ENCODE measurements at places on chromosomes 2 and 18. TPM values are rescaled to one million over a fixed set of nuclear protein-coding genes. Genes with fewer than 3 reads are reported as not detected.

GRCh38 chr18:78675231-78675630 lies 304.4 kb upstream of the SALL3 start:
- DNase-seq = no peak

Gene FOXD4L1
- not detected for total RNA-seq

Gene ALPG
- total RNA-seq = not detected

- DNase-seq = peak; percentile 66
Observed at GRCh38 chr2:196601430-196602306, 37.8 kb upstream of the CCDC150 start.

Gene IGFBP5
- 156 TPM for total RNA-seq

GRCh38 chr2:73085691-73086090 lies 14.2 kb upstream of the SFXN5 start:
- peak; percentile 95 for DNase-seq

- DNase-seq = no peak
Observed at GRCh38 chr18:45631077-45631476, 15.8 kb downstream of the SLC14A2 start.

DNA sequence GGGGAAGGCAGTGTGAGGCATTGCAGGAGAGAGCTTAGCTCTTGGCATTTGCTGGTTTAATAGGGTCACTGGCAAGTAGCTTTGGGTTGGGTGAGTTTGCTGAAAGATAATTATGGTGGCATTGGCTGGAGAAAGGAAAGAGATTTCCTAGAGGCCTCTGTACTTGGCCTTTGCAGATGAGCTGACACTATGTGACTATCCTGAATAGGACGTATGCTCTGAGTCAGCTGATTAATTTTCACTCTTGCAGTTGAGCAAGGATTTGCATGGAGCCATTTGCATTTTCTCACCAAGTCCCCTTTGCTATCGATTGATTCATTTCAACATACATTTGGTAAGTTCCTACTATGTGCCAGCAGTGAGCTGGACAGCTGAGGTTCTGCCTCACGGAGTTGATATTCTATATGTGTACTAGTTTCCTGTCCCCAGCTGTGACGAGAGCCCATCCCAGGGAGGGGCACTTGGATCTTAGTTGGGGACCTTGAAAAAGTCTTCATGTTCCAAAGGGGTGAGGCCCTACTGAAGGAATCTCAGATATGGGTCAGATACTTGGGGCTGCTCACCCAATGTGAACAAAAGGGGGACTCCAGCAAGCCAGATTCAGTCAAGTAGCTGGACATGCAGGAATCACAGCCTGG lies 245.7 kb downstream of the LOXHD1 start:
- no peak for DNase-seq

- DNase-seq = no peak
Observed at GRCh38 chr2:25000036-25000435, 28.3 kb upstream of the DNAJC27 start.

- no peak for DNase-seq
Observed at GRCh38 chr2:121650315-121650930, 1.2 kb upstream of the CLASP1 start.

DNA sequence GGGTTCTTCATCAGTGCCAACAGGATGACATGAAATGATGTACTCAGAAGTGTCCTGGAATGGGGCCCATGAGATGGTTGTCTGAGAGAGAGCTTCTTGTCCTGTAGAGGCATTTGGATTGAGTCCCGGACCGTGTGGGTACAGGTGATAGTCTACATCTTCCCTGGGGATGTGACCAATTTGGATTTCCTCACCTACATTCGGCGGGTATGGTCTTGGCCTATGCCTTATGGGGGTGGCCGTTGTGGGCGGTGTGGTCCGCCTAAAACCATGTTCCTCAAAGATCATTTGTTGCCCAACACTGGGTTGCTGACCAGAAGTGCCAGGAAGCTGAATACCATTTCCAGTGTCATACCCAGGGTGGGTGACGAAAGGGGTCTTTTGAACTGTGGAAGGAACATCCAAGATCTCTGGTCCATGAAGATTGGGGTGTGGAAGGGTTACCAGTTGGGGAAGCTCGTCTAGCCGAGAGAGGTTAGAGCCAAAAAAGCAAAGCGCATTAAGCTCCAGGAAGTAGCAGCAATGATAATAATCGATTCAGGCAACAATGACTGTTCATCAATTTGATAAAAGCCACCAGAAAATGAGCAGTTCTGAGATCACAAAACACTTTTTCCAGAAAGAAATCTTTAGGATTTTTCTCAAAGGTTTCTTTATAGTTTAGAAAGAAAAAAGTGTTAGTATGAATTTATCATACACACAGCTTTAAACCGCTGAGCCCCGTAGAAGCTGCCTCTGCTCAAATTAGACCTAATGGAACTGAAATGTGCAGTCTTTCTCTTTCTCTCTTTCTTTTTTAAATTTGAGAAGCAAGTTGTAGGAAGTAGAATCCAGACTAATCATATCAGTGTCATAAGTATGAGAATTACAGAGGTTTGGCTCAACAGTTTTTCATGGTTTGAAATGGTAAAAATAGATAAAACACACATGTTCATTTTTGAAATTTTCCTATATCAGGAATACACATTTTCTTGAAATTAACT lies 60.3 kb downstream of the ATIC start:
- DNase-seq = no peak

DNA sequence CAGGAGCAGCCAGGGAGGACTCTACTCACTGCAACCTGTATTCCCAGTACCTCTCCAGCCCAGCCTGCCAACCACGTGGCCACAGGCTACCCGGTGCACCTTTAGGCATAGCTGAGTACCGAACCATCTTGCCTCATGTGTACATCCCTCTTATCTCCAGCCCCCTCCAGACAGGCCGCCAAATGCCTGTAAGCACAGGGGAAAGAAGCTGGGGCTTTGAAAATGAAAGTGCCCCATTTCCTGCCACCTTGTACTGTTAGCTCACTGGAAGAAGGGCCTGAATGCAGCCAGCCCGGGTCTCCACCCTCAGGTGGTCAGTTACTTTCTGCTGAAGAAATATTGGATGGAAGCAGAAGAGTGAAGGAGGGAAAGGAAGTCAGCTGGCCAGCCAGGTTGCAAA lies 27.2 kb upstream of the RFX8 start:
- DNase-seq = no peak

DNA sequence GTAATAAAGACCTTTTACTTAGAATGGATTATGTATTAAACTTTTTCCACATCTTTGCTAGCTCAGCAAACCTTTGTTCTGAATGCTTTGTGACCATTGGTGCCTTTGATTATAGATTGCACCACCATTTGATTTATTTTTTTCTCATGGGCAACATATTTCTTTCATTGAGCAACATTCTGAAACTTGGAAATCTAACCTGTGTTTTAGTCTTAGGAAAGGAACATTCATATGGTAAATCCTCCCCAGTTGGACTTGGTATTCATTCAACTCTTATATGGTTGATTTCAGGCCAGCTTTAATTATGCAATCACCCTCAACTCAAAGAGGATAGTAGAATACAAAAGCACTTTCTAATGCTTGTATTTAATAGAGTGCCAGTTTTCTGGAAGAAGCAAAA lies 1077.9 kb upstream of the ZEB2 start:
- no peak for DNase-seq

DNA sequence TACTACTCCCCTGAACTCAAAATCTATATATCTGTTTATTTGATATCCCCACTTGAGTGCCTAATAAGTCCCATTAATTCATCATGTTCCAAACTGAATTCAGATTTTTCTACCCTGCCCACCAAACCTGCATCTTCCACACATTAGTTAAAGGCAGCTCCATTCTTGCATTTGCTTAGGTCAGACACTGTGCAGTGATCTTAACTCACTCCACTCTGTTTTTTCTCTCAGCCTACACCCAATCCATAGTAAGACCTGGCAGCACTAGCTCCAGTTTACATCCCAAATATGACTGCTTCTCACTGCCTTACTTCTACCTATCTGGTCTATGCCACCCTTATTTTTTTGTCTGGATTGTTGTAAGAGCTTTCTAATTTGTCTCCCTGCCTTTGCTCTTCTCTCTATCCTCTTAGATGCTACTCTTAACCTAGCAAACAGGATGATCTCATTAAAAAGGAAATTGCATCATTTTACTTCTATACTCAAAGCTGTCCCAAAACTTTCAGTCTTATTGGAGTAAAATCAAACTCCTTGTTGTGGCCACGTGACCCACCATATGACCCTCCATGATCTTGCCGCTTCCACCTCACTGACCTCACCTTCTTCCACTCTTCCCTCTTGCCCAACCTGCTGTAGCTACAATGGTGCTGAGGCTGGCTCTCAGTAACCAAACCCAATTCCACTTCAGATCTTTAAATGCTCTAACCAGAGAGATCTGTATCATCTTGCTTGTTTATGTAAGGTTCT lies 274.9 kb upstream of the FANCL start:
- no peak for DNase-seq

GRCh38 chr18:10128921-10129501 lies 215.2 kb downstream of the VAPA start:
- DNase-seq = no peak

DNA sequence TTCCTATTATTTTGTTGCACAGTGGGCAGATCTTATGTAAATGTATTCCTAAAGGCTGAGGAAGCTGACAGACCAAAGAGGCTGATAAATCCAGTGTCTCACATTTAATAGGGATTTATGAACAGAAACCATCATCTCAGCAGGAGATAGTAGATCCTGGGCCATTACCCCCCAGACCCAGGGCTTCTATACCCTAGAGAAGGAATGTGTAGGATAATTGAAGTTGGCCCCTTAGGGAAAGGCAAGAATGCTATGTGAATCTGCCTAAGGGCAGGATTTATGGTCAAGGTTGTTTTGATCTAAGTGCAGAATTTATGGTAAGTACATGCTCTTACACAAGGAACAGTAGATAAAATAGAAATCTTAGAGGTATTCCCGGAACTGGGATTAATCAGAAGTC lies 29.0 kb downstream of the RPL37A start:
- no peak for DNase-seq

Gene SPHKAP
- 107 TPM for total RNA-seq

DNA sequence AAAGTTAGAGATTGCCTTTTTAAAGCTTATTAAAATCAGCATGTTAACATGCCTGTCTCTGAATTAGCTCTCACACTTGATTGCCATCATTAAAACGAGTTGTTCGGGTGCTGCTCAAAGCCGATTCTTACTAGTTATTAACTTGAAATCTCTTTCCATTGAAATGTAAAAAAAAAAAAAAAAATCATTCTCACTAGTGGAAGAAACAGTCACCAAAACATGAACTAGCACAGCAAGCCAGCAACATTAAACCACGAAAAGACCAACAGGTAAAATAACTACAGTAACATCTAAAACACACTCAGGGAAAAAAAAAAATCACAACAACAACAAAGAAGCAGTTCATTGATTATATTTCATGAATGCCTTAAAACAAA lies 264.5 kb downstream of the MEIS1 start:
- DNase-seq = no peak

DNA sequence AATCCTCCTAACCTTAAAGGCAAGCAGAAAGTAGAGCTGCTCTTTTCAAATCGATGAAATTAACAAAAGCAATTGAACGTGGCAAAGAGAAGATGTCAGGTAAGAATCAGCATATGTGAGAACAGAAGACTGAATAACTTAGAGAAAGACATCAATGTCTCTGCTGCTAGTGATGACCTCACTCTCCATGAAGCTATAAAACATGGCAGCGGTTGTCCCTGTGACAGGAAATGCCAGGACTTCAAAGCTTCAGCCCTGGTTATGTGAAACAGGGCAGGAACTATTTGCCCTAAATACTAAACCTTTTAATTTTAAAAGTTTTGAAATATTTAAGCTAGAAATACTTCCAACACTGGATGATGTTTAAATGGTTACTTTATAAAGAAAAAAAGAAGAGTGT lies 383.7 kb downstream of the XIRP2 start:
- no peak for DNase-seq

Gene RTP5
- total RNA-seq = not detected

GRCh38 chr18:37649930-37650329 lies 84.3 kb upstream of the CELF4 start:
- DNase-seq = no peak

DNA sequence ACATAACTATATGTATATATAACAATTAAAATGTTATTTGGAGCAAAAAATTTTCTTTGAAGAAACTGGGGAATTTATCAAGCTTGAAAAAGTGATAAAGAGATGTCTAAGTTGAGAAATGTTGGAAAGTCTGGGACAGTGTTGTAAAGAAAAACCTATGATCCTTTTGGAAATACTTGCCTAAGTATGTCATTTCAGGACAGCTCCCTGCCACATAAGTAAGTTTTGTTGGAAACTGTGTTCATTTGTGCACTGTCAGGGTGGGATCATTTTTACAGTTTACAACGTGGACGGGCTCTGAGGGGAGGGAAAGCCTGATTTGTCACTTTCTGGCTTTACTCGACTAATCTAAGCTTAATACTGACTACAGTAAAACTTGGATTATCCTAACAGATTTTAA lies 10.4 kb upstream of the COL3A1 start:
- no peak for DNase-seq

Gene PJVK
- 0.70 TPM for total RNA-seq

GRCh38 chr18:76688724-76689472 lies 133.5 kb upstream of the ZNF236 start:
- DNase-seq = no peak

GRCh38 chr2:60826111-60826510 lies 55.3 kb upstream of the REL start:
- no peak for DNase-seq

DNA sequence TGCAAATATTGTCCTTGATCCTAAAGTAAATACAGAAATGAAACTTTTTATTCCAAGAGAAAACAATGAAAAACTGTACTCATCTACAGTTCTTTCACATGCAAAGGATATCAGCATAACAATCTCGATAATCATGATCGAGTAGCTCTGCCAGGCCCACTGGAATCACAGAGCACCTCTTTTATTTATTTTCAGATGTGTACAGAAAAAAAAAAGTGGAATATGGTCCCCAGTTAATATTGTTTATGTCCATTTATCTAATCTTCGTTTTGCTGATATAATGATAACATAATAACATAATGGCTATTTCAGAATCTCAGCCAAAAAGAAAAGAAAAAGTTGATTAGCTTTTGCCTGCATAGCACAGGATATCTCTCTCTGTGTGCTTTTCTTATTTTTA lies 6.5 kb downstream of the ZNF385B start:
- DNase-seq = no peak

Gene SLC11A1
- 5.4 TPM for total RNA-seq

- DNase-seq = no peak
Observed at GRCh38 chr2:117137371-117137770, 677.1 kb upstream of the DDX18 start.

- DNase-seq = no peak
Observed at GRCh38 chr2:201964011-201964410, 69.6 kb upstream of the FZD7 start.

- no peak for DNase-seq
Observed at GRCh38 chr18:23972453-23972852, 42.1 kb upstream of the TTC39C start.

Gene ESPNL
- total RNA-seq = not detected

All from Right ventricle myocardium inferior (tissue), 1 donor.